ENCODE measurements at places on chromosomes 12 and 14. TPM values are rescaled to one million over a fixed set of nuclear protein-coding genes. Genes with fewer than 3 reads are reported as not detected.
A peak's percentile ranks its signal among the peaks of the same experiment; 100 is the strongest.

SERPINA5 gene
- total RNA-seq, result 5.2 TPM

SMOC1 gene
- total RNA-seq, result 28.9 TPM

DNA sequence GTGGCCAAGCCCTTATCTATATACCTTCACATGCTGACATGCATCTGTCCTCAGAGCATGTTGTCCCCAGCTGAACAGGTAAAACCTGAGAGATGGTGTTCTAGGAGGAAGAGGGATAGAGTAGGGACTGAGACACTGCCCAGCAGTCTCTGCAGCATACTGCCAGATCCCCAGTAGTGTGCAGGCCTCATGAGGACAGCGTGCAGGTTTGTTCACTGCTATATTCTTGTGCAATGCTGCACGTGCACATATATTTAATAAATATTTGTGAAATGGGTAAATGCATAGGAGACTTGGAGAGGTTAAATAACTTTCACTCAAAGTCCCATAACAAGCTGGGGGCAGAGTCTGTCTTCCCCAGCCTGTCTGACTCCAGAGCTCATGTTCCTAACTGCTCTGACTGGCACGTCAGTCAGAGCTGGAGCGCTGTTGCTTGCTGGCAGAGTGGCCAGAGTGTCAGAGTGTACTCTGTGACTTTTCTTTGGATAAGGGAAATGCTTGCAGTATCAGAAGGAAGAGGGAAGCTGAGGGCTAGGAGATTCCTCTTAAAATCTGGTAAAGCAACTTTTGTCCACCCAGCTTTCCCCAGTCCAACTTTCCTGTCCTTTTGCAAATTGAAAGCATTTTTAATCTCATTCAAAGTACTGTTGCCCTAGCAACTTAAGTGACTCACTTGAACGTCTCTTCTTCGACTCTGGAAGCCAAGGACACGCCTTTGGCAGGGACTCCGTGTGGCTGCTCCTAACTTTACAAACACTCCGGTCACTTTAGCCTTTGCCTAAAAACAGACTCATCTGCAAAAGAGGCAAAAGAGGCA is 14.9 kb upstream of the POLR3B start:
- DNase-seq, result peak; percentile 96

GLT8D2 gene
- 12.4 TPM for total RNA-seq

ZNF26 gene
- 10.2 TPM for total RNA-seq

DNA sequence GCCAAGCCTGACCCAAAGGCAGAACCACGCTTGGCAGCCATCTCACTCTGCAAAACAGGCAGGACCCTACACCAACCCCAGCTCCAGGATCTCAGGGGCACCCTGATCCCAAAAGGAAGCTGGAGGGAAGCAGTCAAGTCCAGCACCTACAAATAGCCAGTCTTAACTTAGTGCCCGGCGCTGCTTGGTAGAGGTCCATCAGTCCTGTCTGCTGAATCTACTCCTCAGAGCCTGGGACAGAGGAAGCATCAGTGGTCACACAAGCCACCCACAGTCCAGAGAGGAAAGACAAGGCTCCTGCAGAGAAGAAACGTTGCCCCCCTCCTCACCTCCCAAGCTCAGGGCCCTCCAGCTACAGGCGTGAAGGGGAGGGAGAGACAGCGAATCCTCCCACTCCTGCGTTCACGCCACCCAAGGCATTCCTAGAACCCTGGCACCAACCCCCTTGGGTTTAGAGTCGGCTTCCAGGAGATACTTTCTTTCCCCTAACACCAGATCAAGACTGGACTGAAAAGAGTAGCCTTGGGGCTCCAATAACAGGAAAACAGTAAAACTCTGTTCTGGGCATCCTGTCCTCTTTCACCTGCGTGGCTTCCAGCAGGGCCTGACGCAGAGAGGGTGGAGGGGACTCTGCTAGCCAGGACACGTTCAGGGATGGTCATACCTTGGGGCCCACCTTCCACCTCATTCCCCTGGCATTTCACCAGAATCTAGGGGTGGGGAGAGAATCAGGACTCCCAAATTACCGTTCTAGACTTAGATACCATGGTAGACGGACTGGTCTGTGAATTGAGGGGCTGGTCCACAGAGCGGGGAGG is 1.2 kb downstream of the PXN start:
- no peak for DNase-seq
